ENCODE measurements at places on chromosomes 12 and 14.

DNA sequence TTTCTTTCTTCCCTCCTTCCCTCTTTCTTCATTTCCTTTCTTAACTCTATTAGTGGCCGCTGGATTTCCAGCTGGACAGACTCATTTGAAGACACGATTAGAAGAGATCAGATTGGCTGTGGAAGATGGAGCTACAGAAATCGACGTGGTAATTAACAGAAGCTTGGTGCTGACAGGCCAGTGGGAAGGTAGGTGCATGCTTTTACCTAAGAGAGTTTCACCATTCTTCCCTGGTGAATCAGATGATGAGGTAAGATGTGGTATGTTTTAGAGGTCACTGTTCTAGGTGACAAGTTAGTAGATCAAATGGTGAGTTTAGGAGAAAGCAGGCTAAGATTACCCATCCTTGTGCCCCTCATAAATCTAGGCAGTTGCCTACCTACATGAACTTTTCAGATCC lies 51.6 kb downstream of the DERA start:
- no peak for DNase-seq

- no peak for DNase-seq
Measured at GRCh38 chr12:54187075-54187474, 1.7 kb downstream of the SMUG1 start.

- DNase-seq, result no peak
Measured at GRCh38 chr12:109663795-109664194, 49.8 kb upstream of the FAM222A start.

GRCh38 chr14:46381674-46382073 lies 269.9 kb downstream of the RPL10L start:
- no peak for DNase-seq

DNA sequence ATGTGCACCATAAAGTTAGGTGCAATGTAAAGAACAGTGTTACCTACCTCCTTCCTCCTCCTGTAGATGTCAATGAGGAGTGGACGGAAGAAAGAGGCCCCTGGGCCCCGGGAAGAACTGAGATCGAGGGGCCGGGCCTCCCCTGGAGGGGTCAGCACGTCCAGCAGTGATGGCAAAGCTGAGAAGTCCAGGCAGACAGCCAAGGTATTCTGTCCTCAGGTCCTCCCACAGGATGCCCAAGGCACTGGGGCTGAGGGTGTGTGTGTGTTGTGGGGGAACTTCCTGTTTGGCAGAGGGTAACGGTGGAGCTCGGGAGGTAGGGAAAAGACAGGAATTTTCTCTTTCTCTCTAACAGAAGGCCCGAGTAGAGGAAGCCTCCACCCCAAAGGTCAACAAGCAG lies 6.4 kb downstream of the ATN1 start:
- DNase-seq, result no peak

- no peak for DNase-seq
Measured at GRCh38 chr12:1500095-1500801, 94.1 kb downstream of the FBXL14 start.

DNA sequence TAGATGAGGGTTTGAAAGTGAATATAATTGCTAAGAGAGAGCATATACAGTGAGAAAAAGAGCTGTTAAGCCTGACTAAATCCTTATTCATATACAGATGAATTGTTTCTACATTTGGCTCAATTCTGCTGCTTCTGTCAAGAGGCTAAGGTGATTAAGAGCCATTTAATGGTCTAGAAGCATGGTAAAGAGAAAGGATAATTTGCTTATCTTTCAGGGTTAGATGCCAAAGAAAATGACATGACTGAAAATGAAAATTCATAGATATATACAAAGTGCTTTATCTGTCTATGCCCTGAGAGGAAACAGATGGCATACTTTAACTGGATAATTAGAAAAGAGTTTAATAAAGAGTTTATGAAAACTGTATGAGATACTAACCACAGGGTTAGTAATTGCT lies 834.9 kb downstream of the SLC6A15 start:
- no peak for DNase-seq

DNA sequence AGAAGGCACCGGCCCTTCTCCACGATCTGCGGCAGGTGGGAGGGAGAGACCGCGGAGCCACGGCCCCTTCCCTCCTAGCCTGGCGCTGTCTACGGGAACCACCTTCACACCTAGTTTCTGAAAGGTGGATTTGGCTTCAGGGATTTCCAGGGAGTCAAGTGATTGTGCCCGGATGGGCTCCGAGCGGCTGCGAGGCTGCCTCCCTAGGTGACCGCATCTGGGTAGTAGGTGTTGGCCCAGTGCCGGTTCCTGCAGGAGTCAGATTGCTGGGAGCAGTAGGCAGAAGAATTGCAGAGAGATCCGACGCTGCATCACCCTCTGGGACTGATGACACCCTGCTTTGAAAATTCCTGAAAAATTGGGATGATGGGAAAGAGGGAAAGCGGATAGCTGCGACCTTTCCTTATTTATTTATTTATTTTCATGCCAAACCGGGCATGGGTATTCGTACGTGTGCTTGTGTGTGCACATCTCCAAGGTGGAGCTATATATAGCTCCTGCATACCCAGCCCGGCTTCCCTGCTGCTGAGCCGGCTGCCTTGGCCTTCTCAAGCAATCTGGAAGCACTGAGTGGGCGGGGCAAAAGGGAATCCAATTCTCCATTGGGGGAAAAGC lies 1.1 kb downstream of the CNTN1 start:
- DNase-seq, result no peak

DNA sequence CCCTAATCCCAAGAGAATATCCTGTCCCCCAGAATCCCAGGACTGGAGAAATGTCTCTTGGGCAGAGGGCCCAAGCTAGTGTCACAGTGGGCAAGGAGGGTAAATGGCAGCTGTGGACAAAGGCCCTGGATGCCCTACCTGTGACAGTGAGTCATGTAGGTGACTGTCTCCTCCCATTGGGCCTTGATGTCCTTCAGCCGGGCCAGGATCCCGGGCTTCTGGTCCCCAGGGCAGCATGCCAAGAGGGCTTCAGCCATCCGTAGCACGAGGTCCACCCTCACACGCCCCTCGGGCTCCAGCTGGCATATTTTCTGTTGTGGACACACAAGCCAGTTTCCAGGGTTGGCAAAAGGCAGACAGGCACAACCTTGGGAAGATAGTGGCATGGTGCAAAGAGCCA lies 48.8 kb downstream of the SYNE3 start:
- DNase-seq, result no peak

- no peak for DNase-seq
Measured at GRCh38 chr14:56115976-56116893, 2.0 kb upstream of the PELI2 start.

GRCh38 chr12:122868471-122869177 lies 27.3 kb downstream of the VPS37B start:
- DNase-seq, result no peak

DNA sequence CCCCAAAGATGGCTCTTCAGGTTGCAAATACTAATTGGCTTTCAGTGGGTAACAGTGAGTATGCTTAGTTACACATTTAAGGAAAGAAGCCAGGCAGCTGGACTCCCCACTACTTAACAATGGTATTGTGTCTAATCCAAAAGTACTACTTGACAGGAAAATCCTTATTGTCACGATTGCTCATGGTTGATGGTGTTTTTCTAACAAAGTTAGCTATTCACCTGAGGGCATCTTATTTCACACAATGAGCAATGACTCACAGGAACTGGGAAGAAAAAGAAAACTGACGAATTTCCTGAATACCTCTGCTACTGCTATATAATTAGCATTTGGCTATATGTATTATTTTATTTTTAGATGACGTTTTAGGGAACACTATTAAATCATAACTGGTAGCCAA lies 33.4 kb upstream of the ALG10 start:
- DNase-seq, result no peak

DNA sequence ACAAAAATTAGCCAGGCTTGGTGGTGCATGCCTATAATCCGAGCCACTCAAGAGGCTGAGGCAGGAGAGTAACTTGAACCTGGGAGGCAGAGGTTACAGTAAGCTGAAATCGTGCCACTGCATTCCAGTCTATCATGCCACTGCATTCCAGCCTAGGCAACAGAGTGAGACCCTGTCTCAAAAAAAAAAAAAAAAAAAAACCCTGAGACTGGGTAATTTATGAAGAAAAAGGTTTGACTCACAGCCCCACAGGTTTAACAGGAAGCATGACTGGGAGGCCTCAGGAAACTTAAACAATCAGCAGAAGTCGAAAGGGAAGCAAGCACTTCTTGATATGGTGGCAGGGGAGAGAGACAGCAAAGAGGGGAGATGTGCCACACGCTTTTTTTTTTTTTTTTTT lies 123.2 kb downstream of the GXYLT1 start:
- no peak for DNase-seq

DNA sequence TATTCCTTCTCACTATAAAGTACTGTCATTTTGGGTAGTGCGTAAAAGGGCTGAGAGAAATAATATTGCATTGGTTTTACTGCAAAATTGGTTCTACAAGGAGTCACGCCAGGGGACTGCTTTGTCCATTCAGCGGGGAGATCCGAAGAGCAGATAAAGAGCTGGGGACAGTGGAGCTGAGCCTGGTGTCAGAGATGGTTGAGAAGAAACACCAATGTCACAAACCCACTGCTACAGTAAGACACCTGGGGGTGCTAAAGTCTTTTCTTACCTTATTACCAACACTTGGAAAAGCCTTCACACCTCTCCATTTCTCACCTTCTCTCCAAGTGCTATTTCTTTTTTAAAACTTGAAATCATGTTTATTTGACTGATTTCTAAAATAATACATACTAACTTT lies 14.1 kb downstream of the IL31 start:
- no peak for DNase-seq

DNA sequence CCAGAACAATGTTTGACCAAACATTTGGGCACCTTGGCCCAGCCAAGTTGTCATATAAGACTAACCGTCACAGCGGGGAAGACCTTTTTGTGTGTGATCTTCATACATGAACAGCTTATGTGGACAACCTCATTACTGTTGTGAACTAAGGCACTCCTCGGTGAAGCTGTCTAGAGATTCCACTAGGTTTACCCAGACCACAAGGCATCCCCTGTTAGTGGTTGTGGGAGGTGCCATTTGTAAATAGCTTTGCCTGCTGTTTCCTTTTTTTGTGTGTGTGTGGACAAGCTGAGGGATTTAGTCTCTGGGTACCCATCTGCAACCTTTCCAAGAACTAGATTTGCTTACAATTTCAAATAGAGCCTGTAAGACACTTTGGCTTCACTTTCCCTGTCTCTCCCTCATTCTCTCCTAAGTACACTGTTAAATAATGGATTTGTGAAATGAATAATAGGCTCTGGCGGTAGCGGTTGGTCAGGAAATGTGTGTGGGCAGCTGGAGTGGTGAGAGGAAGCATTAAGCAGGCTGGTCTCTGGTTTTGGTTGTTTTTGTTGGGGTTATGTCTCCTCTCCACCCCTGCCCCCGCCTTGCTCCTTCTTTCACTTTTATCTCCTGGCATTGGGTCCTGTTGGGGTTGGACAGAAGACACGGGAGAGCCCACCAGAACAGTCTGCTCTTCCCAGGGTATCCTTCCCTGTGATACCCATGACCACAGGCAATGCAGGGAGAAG lies 727.6 kb downstream of the VRK1 start:
- DNase-seq, result no peak

DNA sequence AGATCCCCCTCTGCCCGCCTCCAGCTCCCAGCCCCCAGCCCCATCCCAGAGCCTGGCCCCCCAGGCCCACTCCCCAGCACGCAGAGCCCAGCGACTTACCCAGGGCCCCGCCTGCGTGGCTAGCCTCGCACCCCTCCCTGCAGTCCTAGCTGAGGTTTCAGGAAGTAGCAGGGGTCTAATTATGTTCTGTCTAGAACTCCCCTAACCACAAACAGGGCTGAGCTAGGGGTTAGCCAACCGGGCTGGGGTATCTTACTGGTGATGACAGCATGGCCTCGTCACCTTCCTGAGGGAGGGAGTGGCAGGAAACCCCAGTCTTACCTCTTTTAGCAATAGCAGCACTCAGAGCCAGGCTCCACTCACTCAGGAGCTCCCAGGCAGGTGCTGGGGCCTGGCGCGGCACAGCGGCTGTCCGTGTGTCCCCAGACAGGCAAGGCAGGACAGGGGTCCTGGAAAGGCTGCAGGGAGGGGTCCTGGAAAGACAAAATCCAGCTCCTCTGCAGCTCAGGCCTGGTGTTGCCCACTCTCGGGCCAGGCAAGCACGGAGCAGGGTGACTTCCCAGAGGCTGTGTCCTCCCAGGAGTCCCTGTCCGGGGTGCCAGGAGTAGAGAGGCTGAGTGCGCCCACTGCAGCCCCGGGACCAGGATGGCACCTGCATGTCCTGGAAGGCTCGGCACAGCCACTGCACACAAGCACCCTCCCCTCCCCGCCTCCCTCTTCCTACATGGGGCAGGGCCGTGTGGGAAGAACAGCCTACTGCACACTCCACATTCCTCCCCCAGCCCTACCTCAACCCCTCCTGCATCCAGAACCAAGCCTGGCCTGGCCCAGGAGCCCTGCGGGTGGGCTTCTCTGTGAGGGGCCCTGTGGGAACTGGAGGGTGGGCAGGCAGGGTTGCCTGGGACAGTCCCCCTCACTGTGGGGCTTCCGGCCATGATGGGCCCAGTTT lies at the start of gene GPR132:
GPR132 (minus strand) TSS at position 151 of the 949 bp plus-strand sequence. CDS start 10,010 bp downstream, outside the sequence.
- peak; percentile 74 for DNase-seq

- no peak for DNase-seq
Measured at GRCh38 chr12:60666895-60667294, 1071.1 kb downstream of the SLC16A7 start.

DNA sequence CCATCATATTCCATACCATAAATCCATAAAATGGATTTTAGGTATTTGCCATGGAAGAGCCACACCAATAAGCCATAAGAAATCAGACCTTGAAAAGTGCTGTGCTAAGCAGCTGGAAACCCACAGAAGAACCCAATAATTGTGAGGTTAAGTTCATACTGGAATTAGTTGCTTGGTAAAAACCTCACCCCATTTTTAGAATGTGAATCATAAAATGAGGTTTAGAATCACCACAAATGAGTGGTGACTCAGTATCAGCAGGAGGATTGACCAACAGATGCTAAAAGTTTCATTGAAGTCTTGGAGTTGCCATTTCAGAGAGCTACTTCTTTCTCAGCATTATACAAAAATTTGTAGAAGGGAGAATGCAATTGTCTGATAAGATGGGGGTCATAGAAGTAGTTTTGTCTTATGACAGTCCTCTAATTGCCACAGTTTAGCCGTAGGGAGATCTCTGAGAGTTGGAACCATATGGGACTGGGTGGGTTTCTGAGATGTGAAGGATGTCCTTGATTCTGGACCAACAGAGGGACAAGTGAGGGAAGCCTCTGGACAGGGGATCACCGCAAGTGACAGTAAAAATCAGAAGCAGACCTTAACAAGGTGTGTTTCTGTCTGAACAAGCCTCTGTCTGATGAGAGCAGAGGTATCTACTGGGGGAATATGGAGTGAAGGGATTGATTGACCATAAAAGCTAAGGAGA lies 1.4 kb upstream of the STON2 start:
- DNase-seq, result no peak

GRCh38 chr14:58598028-58598803 lies 39.5 kb upstream of the DACT1 start:
- DNase-seq, result no peak

- DNase-seq, result no peak
Measured at GRCh38 chr14:60965402-60965801, 15.5 kb downstream of the TRMT5 start.
